Epithelial cell of esophagus (primary cell): ENCODE measurements at places on chromosomes 4 and X.

DNA sequence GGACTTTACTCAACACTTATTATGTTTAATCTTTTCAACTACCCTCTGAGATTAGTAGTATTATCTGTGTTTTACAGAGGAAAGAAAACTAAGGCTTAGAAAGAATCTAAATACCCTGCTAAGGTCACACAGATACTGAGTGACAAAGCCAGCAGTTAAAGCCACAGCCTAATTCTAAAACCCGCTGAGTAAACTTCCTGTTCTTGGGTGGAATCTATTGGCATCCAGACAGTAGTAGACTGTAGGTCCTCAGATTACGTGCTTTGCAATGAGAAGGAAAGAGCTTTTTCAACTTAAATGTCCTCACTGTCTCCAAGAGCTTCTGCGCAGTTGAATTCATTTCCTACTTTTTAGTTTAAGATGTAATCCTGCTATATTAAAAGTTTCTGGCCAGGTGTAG lies 126.0 kb downstream of the TENM3 start:
- no peak for DNase-seq

GRCh38 chr4:125489952-125490690 lies 175.4 kb downstream of the FAT4 start:
- DNase-seq, result no peak

DNA sequence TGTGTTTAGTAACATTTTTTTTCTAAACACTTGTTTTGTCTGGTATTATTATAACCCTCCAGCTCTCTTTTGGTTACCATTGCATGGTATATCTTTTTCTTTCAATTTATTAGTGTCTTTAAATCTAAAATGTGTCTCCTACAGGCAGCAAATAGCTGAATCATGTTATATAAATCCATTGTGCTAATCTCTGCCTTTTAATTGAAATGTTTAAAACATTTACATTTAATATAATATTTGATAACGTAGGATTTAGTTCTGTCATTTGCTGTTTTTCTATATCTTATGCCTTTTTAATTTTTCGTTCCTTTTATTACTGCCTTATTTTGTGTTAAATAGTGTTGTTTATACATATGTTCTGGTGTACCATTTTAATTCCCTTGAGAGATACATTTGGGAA lies 17.1 kb upstream of the CCDC110 start:
- DNase-seq, result no peak

DNA sequence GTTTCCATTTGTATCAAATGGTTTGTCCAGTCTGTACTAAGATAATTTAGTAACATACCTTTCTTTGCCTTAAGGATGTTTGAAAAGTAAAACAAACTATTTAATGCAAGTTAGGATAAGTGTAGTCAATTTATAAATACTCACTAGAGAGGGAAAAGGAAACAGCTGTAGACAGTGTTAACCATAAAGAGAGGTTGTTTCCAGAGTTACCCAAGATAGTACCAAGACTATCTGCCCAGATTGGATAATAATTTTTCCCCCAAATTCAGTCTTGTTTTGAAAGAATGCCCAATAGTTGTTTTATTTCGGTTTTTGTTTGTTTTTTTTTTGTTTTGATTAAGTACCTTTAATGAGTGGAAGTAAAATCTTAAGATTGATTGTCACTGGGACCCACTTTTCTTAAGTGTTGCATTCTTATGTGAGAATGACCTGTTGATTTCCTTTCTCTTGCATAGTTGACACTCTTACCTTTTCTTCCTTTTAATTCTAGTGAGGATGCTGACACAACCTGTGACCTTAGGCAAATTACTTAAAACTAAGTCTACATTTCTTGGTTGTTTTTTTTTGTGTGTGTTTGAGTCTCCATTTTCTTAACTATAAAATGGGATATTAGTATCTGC lies 12.8 kb downstream of the AFF1 start:
- no peak for DNase-seq

DNA sequence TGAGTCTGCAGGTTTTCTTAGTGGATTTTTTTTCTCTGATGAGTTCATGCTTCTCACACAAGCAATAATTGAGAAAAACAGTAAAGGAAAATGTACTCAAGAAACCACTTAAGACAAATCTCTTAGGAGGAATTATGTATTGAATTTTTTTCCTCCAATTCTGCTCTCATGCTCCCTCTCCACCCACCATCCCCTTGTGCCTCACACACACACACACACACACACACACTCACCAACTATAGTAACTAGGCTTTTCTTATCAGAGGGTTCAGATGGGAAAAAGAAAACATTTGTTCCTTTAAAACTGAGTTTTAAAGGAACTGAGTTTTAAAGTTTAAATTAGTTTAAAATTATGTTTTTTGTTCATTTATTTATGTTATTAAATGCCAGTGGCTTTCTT lies 47.0 kb upstream of the ANXA10 start:
- DNase-seq, result no peak

GRCh38 chrX:154138857-154139256 lies 5.2 kb upstream of the OPN1LW start:
- DNase-seq, result no peak

DNA sequence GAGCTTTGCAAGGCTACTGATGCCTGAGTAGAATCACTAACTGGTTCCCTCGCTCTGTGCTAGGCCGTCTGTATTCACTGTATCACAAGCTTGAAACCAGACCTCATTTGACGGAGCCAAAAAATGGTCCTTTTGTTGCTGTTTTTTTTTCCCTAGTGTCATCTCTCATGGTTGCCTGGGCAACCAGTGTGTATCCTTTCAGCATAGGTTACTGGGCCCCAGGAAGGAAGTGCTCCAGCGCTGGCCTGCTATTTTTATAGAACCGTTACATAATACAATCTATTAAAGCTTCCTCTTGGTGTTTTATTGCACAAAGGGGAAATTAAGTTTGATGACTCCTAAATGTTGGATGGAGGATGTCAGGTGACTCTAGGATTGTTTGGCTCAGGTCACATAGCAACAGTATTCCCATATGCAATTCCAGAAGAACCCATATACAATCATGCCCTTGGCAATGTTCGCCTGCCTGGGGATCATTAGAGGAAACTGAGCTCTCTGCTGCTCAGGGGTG lies 220.4 kb downstream of the SPRY1 start:
- no peak for DNase-seq

DNA sequence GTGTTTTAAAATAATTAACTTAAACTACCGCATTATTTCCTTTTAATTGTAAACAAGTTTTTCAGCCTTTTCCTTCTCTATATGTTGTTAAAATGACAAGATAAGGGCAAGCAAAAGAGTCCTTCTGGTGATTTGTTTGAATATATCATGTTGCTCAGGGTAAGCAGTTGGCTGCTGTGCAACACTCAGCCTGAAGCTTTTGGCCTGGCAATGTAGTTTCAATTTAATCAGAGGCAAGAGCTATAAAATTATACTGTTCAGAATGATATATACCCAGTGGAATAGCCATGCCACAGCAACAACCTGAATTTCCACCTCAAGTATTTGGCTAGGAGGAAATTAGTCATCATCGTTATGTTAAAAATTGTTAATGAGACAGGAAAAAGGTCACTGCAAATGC lies 53.4 kb downstream of the GRXCR1 start:
- DNase-seq, result no peak

DNA sequence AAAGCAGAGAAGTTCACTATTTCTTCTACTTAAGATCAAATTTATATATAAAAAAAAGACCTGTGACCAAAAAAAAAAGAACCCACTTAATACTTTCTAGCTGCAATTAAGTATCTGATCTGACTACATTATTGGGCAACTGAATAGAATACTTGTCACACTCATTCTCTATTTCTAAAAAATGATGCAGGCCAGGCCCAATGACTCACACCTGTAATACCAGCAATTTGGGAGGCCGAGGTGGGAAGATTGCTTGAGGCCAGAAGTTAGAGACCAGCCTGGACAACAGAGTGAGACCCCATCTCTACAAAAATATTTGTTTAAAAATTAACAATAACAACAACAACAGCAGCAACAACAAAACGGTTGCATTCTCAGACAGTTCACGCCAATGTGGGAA lies 108.8 kb upstream of the BMP2K start:
- peak; percentile 54 for DNase-seq

- no peak for DNase-seq
Measured at GRCh38 chrX:42704454-42704853, 73.5 kb downstream of the PPP1R2C start.

- DNase-seq, result no peak
Measured at GRCh38 chr4:165152527-165152926, 39.9 kb upstream of the TMEM192 start.

- DNase-seq, result peak; percentile 83
Measured at GRCh38 chr4:149370785-149371420, 444.7 kb downstream of the IQCM start.

- no peak for DNase-seq
Measured at GRCh38 chrX:5852941-5853340, 375.7 kb downstream of the NLGN4X start.

DNA sequence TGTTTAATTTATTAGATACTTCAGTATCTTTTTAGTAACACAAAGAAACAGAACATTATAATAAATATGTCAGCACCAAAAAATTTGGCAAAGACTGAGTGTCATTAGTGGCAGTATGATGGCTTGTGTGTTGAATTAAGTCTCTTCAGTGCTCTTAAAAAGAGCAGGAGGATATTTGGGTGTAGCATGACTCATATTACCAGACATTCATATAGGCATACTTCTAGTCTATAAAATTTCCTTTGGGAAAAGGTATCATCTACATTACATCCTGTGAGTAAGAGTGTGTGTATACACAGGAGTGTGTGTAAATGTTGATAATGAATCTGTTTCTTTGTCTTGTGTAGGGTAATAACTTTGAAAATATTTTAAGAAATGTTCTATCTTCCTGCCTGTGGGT lies 135.7 kb downstream of the CNKSR2 start:
- peak; percentile 41 for DNase-seq

- DNase-seq, result peak; percentile 11
Measured at GRCh38 chrX:41759817-41760216, 35.8 kb downstream of the GPR82 start.

DNA sequence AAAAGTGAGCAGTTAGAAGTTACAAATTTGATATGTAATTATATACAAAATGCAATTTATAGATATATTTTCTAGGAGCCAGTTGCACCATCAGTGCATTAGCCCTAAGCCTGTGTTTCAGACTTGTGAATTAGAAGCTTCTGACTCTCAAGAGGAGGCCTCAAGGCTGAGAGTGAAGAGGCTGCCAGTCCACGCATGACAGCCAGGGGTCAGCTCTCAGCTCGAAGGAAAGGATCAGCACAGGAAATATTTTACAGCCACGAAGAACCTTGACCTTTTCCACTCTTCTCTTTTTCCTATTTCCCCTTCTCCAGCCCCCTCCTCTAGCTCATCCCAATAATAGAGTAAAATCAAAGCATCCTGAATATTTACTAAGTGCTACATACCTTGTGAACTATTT lies 642.4 kb downstream of the TRIML1 start:
- peak; percentile 48 for DNase-seq

GRCh38 chrX:24204331-24204730 lies 54.8 kb downstream of the ZFX start:
- peak; percentile 31 for DNase-seq

- peak; percentile 1 for DNase-seq
Measured at GRCh38 chrX:123184866-123185276, 793 bp downstream of the GRIA3 start.

DNA sequence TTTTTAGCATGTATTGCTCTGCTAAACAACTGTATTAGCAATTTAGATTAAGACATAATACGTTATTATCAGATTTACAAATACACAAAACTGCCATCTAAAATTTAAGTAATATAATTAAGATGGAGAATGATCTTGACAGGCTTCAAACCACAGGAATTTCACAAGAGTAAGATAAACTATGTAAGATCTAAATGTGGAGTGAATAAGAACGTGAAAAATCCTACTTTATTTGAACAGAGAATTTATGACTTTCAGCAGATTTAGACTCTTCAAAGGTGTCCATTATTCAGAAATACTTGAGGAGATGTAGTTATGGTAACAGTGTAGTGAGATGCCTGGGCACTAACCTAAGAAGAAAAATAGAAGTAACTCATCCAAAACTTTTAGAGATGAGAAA lies 73.2 kb downstream of the SLC4A4 start:
- no peak for DNase-seq

DNA sequence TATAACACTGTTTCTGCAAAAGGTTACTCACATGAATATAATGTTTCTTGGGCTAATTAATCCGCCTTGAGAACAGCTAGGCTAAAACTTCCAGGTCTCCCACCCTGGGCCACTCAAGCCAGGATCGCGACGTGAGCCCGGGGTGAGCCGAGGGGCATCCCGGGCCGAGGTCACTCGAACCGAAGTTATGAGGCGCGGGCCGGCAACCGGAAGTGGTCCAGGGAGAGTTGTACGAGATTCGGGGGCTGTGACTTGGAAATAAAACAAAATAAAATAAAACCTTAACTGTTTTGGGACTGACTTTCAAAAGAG lies 317 bp downstream of the CMC4 start:
- no peak for DNase-seq

DNA sequence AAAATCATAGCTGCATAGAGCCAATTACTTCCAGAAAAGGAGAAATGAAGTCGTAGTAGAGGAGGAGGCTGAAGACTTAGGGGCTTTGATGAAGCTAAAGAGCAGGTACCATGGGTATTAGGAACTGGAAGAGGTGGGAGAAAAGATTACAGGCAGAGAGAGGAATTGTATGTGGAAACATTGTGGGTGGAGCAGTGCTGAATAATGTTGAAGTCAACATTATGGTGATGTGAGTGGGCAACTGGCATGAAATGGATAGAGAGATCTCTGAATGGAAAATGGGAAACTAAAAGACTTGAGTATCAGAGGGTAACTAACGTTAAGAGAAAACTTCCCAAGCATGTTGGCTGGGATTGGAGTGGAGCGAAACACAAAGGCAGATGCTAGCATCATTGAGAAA lies 92.5 kb downstream of the AREG start:
- peak; percentile 57 for DNase-seq

- no peak for DNase-seq
Measured at GRCh38 chr4:182577411-182577810, 334.2 kb downstream of the TENM3 start.

GRCh38 chr4:163991298-163991865 lies 496.9 kb downstream of the TMA16 start:
- peak; percentile 51 for DNase-seq

GRCh38 chrX:70049925-70050324 lies at the start of gene AWAT2:
Gene AWAT2, minus strand, starts transcription at chrX:70049938. Its CDS starts 6 bp downstream, at chrX:70049932.
- peak; percentile 28 for DNase-seq

DNA sequence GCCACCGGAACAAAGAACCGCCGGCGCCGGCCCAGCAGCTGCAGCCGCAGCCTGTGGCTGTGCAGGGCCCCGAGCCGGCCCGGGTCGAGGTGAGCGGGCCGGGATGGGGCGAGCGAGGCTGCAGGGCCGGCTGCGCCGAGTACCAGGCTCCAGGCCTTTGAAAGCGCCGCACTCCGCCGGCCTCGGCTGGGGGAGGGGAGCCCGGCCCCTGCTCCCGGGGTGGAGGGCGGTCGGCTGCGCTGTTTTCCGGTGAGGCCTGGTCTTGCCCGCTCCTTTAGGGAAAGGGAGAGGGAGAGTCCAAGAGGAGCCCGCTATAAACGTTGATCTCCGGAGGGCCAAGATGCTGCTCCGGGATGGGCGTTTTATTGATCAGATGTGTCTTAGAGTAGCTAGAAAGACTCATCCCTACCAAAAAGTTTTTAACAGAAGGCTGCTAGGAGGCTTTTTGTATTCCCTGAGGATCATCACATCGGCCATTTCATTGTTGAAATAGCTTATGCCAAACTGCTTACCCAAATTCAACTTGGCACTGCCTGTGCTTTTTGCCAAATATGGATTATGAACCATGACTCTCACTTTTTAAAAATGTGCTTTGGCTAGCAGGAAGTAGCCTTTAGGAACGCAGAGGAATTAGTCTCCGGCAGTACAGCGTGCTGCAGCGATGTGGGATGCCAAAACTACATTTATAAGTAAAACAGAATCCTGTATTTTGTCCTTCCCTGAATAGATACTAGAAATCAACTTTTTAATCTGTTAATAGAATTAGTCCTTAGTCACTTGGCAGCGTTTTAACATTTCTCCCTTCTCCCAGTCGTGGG lies 760 bp downstream of the TMEM165 start:
- peak; percentile 54 for DNase-seq
